ENCODE measurements at places on chromosomes 2 and 18.

DNA sequence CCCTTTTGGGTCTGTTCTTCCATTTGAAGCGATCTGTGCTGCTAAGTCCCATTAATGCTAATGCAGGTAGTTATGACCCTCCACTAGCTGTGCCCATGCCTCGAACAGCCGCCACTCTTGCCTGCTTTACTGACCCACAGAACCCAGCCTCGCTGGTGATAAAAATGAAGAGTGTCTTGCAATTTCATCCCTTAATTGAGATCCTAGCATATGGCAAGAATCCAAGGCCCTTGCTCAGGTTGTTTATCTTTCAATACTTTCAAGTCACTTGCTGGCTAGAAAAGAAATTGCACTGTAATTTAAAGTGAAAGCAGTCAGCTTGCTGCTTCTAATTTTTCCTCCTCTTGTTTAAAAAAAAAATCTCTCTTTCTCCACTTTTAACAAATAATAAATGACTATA is 73.6 kb downstream of the ZNF521 start:
- DNase-seq = no peak

DNA sequence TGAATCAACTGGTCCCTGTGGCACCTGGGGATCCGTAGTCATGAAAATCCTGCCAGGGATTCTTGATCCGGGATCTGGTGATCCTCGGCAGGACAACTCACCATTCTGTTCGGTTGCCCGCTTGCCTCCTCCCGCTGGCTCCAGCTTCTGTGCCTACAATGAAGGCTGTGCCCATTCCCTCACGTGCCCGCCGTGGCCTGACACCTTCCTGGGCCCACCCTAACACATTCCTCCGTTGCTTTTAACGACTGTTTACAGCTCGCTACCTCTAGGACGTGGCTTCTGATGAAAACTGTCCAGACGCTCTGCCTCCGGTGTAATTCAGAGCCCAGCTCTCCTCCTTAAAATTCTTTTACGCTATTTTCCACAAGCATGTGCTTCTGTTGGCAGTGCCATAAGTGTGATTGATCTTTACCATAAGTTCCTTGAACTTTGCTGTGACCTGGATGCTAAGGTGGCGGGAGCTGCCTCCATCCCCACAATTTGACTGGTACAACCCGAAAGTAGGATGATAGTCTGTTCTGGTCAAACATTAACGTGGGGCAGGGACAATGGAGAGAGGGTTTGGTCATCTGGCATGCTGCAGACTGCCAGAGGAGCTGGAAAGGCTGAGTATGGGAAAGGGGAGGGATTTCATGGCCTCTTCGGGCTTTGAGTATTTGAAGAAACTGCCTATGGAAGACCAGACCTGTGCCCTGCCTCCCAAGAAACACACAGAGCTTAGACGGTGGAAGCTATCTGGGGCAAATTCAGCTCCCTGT is 206.8 kb upstream of the TNP1 start:
- no peak for DNase-seq

DNA sequence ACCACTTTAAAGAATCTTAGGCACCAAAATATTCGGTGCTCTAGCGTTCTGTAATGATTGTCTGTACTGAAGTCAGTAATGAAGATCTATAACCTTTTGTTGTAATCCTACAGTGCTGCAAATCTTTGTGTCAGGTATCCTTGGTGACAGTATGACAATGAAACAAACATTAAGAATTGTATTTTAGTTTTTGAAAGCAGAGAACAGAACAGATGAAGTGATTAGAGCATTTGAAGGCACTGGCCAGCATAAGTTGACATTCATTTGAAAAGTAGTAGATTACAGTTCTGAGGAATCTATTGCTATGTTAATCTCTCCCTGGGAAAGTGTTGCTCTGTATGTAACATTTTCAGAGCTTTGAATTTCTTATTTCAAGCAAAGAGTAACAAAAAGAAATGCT is 451.2 kb downstream of the NUP35 start:
- no peak for DNase-seq

- DNase-seq = no peak
These were observed 50.8 kb downstream of the GRB14 start for GRCh38 chr2:164570475-164570874.

DNA sequence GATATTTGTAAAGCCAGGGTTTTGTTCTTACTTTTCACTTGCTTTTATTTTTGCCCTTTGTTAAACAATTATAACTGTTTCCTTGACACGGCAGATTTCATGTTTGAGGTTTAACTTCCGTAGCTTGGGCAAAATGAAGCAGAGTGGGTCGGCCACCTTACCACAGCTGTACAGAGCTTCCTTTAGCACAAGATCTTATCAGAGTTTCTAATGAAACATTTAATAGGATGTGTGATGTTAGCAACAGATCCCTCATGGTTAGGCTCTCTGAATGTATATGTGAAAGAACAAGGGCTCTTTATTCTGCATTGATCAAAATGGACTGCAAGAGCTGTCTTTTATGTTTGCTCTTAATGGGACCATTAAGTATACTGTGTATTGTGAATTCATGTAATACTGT is 22.3 kb downstream of the RNF125 start:
- no peak for DNase-seq

- no peak for DNase-seq
These were observed 2.5 kb upstream of the DUSP2 start for GRCh38 chr2:96147593-96148201.

DNA sequence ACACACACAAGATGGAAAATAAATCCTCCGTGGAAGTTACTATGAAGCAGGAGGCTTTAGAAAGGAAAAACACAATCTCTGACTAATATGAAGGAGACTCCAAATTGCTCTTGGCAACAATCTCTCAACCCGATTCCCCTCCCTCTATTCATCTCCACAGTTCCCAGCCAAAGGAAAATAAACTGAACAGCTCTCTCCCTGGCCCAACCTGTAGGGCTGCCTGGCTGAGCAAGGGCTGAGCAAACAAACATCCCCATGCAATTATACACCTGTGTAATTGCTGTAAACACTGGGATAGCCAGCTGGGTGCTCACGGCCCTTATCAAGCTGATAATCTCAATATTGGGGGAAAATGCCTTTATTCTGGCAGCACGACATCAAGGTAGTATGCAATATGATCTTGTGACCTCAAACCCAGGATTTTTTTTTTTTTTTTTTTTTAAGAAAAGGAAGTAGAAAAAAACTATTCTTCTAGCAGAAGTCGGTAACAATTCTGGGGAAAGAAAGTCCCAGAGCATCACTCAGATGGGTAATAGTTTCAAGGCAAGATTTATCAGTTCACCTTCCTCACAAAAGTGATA is 203.3 kb upstream of the SMAD2 start:
- peak; percentile 26 for DNase-seq

- DNase-seq = no peak
These were observed 859.5 kb downstream of the LRP1B start for GRCh38 chr2:141271346-141271745.

DNA sequence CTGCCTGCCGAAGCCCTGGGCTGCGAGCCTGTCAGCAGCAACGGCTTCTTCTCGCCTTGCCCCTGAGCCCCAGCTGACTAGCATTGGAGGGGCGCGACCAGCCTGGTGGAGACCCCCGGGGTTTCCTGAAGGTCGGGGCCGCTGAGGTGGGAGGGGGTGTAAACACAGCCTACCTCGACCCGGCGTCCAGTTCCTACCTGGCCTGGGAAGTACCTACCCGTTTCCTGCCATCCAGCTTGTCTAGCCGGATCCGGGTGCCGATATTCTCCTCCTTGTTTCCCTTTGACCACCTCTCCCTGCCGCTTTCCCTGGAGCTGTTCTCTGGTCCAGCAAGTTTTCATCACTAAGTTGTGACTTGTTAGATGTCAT is 511 bp downstream of the MOB4 start:
- peak; percentile 20 for DNase-seq

DNA sequence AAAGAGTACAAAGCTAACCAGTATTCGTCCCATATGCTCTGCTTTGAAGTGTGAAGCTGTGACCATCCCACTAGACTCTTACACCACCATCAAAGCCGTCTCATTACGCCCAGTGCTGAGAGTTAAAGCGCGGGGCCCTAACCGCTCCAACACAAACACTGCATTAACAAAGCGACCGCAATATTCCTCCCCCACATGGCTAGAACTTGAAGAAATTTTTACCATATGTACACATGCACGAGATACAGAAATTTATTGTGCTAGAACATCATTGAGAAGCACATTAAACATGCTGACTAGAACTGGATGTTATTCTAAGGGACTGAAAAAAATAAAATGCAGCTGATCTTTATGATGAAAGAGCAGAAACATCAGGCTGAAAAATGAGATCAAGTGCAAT is 20.5 kb downstream of the FTCDNL1 start:
- DNase-seq = no peak

DNA sequence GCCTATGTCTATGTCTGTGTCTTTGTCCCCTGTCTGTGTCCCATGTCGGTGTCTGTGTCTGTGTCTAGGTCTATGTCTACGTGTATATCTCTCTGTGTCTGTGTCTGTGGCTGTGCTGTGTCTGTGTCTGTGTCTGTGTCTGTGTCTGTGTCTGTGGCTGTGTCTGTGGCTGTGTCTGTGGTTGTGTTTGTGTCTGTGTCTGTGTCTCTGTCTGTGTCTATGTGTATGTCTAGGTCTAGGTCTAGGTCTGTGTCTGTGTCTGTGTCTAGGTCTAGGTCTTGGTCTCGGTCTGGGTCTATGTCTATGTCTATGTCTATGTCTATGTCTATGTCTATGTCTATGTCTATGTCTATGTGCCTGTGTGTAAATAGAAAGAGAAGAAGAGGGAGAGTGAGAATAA is 11.9 kb downstream of the IL1R2 start:
- no peak for DNase-seq

- DNase-seq = peak; percentile 9
These were observed 74.8 kb upstream of the FAM98A start for GRCh38 chr2:33673937-33674336.

GRCh38 chr2:69625078-69625795 is 18.3 kb downstream of the AAK1 start:
- no peak for DNase-seq

DNA sequence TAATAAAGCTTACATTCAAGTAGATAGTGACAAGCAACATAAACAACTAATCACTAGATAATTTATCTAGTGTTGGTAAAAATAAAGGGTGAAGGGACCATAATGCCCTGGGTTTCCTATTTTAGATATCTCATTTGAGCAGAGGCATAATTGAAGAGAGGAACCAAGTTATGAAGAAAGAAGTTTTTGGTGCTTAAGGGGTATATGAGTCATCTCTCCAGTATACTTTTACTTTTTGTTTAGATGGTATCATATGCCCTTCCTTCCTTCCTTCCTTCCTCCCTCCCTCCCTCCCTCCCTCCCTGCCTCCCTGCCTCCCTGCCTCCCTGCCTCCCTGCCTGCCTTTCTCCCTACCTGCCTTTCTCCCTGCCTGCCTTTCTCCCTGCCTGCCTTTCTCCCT is 1053.5 kb upstream of the CELF4 start:
- no peak for DNase-seq

- DNase-seq = no peak
These were observed 100.8 kb upstream of the ASAP2 start for GRCh38 chr2:9105601-9106337.

- no peak for DNase-seq
These were observed at the start of gene NLRC4 for GRCh38 chr2:32264422-32265105. Gene NLRC4, minus strand, starts transcription at chr2:32264886. Its CDS starts 8,111 bp downstream, at chr2:32256775.

DNA sequence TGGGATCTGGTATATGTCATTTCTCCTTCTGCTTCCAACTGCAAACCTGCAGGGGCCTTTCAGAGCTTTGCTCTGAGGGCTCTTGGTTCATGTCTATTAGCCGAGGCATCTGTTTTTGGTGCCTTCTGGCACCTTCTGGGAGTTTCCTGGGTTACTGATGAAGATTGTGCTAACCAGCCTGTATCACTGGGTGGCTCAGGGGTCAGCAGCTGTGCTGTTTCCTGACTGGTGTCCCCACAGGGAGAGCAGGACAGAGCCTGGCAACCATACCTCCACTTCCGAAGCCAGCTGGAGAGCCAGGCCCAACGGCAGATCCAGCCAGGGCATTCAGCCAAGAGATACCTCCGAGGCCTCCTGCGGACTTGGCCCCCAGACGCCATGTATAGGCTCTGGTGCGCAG is 17.5 kb downstream of the KIAA2012 start:
- DNase-seq = no peak

GRCh38 chr2:104332731-104333130 is 521.2 kb upstream of the POU3F3 start:
- DNase-seq = peak; percentile 83

DNA sequence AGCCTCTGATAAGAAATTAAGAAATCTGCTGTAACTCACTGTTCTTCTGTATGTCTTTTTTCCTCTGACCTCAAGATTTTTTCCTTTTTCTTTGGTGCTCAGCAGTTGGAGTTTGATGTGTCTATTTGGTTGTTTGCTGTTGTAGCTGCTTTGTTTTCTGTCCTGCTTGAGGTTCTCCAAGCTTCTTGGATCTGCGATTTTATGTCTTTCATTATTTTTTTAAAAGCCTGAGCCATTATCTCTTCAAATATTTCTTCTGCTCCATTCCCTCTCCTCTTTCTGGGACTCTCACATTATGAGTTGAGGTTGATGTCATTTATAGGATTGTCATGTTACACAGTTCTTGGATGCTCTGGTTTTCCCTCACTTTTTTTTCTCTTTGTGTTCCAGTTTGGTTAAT is 47.7 kb downstream of the RAMP1 start:
- no peak for DNase-seq

DNA sequence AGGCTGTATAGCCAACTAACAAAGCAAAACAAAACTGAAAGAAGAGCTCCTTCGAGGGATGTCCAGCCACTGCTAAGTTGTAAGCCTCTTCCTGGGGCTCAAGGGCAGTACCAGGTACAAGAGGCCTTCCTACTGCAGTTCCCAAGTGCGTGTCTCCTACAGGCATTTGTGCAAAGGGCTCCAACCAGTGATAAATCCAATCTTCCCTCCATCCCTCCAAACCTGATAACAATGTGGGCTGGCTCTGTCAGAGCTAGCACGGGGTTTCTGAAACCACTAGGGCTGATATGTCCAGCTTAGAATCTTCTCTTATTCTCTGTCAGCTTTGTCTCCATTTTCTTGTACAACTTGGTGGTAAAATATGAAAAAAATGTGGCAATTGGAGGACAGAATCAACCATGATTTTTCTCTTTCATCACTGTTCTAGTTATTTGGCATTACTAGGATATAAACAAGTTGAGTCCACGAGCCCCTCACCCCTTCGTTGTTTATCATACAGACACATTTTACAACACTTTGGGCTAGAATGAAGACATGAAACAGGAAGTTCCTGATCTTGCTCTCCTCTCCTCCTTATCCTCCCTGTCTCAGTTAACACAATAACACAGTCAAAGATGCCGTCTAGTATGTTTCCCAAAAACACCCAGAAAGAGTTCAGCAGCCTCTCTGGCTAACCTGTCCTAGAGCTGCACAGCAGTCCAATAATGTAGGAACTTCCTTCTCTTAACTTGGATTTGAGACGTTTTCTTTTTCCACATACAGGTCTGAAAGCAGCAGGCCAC is 35.4 kb upstream of the WIPF1 start:
- DNase-seq = no peak

- no peak for DNase-seq
These were observed 89.0 kb downstream of the MAPRE2 start for GRCh38 chr18:35130236-35130635.
